Activated T-cell treated with anti-CD3 and anti-CD28 coated beads, Interleukin-2, amount 50 U/mL, for 1 hour (primary cell): ENCODE measurements at places on chromosomes 2 and 18.

- DNase-seq = no peak
Measured at GRCh38 chr18:34651586-34652369, 58.3 kb upstream of the DTNA start.

DNA sequence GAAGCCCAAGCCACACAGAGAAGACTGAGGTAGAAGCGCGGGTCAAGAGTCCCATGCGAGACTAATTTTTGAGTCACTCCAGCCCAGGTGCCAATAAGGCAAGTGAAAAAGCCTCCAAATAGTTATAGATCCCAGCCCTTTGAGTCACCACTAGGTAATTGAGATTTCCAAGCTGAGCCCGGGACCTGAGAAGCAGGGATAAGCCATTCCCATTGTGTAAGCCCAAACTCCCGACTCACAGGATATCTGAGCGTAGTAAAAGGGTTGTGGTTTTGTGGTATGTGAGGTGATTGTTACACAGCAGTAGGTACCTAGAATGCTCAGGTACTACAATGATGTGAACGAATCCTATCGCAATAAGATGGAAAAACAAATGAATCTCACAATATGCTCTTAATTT is 560.7 kb downstream of the DSC3 start:
- no peak for DNase-seq

- no peak for DNase-seq
Measured at GRCh38 chr18:31977270-31977872, 34.4 kb upstream of the TRAPPC8 start.

DNA sequence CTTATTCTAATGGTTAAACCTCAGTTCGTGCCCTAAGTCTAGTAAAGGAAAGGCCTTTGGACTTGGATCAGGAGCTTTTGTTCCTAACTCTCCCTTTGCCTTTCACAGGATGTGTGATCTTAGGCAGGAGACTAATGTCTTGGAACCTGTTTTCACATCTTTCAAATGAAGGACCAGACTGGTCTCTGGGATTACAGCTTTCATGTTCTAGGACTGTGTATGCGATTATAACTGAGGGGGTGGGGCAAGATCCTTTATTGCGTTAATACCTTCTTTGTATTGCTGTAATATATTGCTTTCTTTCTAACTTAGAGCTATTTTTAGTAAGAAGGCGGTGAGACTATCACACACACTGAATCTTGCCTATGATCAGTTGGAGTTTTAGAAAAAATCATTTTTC is 368.1 kb downstream of the RPRM start:
- DNase-seq = no peak

DNA sequence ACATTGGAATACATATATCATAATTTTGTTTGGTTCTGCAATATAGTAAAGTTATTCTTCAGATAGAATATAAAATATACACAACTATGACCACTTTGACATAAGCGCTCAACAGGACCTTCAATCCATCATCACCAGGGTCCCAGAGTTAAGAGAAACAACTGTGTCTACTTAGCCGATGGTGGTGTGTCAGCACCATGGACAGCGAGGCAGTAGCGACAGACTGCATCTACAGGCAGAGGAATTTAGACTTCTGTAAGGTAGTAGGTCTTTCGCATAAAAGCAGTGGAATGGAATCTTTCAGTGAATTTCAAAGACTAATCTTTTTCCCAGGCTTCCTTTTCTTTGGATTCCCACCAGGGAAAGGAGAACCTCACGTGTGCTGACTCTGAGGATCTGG is 20.5 kb upstream of the LRPPRC start:
- DNase-seq = peak; percentile 32

DNA sequence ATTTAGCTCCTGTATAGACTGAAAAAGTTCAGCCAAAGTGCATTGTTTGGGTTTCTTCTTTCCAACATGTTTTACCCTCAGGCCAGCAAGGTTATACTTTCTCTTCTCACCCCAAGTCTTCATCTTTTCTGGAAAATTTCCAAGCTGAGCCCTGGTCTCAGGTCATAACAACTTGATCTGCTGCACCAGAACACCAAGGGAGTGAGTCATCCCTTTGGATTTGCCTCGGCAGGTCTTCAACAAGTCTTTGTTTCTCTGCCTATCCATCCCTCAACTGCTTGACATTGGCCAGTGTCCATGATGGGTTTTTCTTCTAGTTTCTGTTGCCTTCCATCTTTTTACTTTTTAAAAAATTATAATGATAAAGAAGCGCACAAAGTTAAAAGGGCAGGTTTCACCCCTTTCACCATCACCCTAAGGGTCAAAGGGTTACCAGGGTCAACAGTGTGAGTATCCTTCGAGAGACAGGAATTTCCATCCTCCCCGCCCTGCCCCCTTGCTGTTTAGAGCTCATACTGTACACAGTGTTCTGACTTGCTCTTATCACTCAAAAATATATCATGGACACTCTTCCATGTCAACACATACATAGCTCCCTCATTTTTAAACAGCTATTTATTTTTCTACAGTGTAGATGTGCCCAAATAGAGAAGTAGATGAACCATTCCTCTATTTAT is 5.7 kb upstream of the SPATS2L start:
- DNase-seq = no peak

GRCh38 chr2:143068509-143068908 is 60.7 kb upstream of the ARHGAP15 start:
- no peak for DNase-seq

GRCh38 chr2:182379241-182379640 is 47.6 kb downstream of the PDE1A start:
- no peak for DNase-seq

- no peak for DNase-seq
Measured at GRCh38 chr2:128043041-128043440, 15.2 kb upstream of the SAP130 start.

- no peak for DNase-seq
Measured at GRCh38 chr2:235939471-235939870, 228.7 kb downstream of the GBX2 start.

- no peak for DNase-seq
Measured at GRCh38 chr2:207952564-207953345, 72.6 kb downstream of the PLEKHM3 start.

DNA sequence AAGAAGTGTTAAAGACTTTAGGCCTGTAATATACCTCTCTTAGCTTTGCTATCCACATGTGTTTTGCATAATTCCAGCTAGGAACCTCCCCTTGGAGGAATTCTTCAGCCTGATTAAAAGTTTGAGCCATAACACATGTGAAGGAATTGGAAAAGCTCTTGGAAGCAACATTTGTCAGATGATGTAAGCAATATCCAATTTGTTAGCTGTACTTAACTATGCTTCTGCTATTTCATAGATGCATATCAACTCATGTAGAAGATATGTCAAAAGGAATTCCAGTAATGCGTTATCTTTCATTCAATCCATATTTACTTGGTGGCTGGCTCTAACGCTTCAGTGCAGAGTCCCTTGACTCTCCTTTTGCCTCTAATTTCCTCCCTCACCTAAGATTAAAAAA is 46.2 kb downstream of the PKP4 start:
- DNase-seq = no peak

DNA sequence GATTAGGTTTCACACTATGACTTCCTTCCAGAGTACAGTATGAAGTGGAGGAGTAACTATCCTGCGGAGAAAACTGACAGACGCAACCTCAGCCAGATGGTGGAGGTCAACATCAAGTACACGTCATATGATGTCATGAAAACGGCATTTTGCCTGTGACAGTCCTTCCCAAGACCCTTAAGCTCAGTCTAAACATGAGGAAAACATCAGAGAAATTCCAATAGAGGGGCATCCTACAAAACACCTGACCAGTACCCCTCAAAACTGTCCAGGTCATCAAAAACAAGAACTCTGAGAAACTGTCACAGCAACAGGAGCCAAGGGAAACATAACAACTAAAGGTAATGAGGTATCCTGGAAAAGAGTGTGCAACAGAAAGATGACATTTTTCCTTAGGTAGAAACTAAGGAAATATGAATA is 1.7 kb downstream of the RNU4ATAC start:
- no peak for DNase-seq

DNA sequence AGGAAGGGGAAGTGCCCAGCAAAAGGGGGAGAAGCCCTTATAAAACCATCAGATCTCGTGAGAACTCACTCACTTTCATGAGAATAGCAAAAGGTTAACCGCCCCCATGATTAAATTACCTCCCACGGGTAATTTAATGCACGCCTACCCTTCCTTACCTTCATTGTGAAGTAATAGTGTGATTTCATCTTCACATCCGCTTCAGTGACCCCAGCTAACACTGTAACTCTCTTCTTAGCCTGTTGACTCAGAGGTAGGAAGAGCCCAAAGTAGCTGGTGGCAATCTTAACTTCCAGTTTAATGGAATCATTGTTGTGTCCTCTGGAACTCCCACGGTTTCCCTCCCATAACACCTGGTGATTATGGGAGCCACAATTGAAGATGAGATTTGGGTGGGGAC is 120.5 kb downstream of the GULP1 start:
- DNase-seq = no peak

- DNase-seq = no peak
Measured at GRCh38 chr2:170972296-170973224, 43.5 kb downstream of the GORASP2 start.
